NK-92 treated with Interleukin-12 subunit alpha and Interleukin-12 subunit beta, amount 100 ng/mL, for 24 hours (cell line): ENCODE measurements at places on chromosomes 16 and 17.

GRCh38 chr17:40457964-40458791 is 14.9 kb downstream of the IGFBP4 start:
- no peak for DNase-seq

DNA sequence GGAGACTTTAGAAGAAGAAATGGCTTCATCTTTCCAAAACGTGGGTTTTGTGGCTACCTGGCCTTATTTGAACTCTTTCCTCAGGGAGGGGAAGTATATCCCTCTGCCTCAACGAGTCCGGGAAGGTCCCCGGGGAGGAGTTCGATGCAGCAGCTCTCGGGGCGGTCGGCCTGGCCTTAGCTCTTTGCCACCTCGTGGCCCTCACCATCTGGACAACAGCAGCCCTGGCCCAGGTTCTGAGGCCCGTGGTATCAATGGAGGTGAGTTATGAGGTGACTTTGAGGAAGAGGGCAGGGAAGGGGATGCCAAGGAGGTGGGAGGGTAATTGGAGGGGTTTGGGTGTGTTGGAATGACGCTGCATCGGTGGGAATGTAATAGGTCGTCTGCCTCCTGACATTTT is 7.7 kb downstream of the ATXN2L start:
- no peak for DNase-seq

DNA sequence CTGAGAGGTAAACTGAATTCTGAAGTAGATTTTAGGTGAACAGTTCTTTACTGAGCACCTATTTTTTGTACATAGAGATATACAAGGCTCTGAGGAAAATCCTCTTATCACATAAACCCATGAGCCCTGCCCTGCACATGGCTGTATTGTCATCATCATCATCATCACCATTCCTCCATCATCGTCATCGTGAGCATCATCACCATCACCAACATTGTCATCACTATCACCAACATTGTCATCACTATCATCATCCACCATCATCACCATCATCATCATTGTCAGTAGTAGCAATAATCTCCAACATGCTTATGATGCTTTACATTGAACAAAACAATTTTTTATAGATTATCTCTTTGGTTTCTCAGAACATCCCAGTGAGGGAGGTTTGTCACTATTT is 20.7 kb downstream of the ASIC2 start:
- no peak for DNase-seq

DNA sequence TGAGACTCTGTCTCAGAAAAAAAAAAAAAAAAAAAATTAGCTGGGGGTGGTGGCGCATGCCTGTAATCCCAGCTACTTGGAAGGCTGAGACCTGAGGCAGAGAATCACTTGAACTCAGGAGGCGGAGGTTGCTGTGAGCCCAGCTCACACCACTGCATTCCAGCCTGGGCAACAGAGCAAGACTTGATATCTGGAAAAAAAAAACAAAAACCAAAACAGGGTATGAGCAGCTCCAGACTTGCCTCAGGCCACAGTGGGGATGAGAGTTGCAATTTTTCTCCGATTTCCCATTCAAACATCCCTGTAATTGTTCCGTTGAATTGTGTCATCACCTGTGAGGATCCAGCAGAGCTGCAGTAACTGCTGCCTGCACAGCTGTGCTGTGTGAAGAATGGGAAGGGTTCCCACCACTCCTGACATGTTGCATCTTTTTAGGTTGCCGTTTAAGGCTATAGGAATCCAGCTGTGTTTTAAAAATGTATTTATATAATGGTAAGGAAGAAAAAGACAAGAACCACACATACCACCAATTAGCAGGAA is 150.0 kb downstream of the VPS53 start:
- no peak for DNase-seq

- no peak for DNase-seq
Observed at GRCh38 chr17:19348081-19348650, 14.4 kb downstream of the B9D1 start.

DNA sequence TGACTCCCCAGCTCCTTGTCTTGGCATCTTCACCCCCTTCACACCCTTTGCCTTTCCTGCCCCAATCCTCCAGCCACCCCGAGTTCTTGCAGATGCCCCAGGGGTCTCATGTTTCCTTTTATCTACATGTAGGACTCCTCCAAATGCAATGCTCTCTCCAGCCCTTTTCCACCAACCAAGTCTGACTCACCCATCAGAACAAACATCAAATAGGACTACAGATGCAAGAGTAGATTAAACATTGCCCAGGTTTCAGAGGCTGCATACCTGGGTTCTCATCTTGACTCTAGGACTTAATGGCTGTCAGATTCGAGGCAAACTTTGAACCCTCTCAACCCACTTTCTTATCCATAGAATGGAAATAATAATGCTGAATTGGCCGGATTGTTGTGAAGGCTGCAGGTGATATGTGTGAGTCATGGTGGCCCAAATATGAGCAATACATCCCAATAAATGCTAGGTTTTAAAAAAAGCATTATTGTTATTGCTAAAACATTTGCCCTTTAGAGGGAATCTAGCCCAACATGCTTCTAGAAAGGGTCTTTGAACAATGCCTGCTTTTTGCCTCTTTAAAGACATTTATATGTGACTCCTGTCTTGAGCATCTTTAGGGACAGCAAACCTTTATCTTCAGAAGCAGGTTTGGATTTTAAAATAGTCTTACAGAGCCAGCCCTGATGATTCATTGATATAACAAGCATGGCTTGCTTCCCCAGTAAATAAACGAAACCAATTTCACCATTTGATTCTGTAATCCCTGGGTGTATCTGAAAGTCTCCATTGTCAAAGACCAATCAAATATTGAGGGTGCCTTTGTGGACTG is 310.1 kb downstream of the FOXL1 start:
- no peak for DNase-seq

- no peak for DNase-seq
Observed at GRCh38 chr17:50218071-50218759, 16.8 kb upstream of the COL1A1 start.

- no peak for DNase-seq
Observed at GRCh38 chr16:9099131-9099625, 7.7 kb downstream of the HAPSTR1 start.

DNA sequence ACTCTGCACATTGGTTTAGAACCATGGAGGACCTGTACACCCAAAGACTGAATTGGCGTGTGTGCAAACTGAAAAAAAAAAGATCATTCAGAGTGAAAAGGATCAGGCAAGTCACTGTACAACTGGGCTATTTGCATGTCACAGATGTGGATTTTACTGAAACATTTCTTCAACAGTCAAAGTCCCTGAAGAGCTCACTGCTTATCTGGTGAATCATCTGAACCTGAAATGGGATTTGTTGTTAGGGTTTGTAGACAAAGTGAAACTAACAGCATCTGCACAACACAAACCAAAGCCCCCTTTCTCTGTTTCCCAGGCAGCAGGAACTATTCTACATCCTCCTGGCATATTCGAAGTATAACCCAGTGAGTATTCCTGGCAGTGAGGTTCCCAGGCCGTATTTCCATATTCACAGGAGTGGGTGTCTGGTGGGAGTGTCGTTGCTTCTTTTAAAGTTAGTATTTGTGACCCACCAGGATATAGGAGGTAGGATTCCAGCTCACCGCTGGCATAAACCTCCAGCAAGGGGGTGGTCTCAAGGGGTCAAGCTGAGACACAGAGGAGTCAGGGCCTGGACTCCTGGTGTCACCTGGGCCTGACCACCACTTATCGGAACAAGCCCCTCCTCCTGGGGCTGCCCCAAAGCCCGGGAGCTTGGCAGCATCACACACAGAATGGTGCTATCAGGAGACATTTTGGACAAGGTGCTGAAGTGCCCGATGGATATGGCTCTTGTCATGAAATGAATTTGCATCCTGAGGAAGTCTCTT is 80.9 kb downstream of the GOSR1 start:
- DNase-seq = no peak

- DNase-seq = no peak
Observed at GRCh38 chr17:43578404-43578698, 32.2 kb upstream of the ETV4 start.

- DNase-seq = no peak
Observed at GRCh38 chr16:56749672-56750491, 20.0 kb downstream of the NUP93 start.
